ENCODE measurements at places on chromosomes 3 and 15. TPM values are rescaled to one million over a fixed set of nuclear protein-coding genes. Genes with fewer than 3 reads are reported as not detected.

The PLSCR2 gene
- polyA plus RNA-seq: not detected

The GABRR3 gene
- not detected for polyA plus RNA-seq

The SNX22 gene
- polyA plus RNA-seq: not detected

The OR5K2 gene
- not detected for polyA plus RNA-seq

The STRC gene
- polyA plus RNA-seq: not detected

The GOLGA6D gene
- polyA plus RNA-seq: not detected

The EPHB1 gene
- 0.41 TPM for polyA plus RNA-seq

The AGBL1 gene
- not detected for polyA plus RNA-seq

The DLG1 gene
- 47.7 TPM for polyA plus RNA-seq

The CLDN16 gene
- polyA plus RNA-seq: 0.08 TPM

The CCR4 gene
- not detected for polyA plus RNA-seq

The CELF6 gene
- polyA plus RNA-seq: not detected

The GAP43 gene
- 2.1 TPM for polyA plus RNA-seq

The P2RY14 gene
- 0.26 TPM for polyA plus RNA-seq

The CP gene
- 0.03 TPM for polyA plus RNA-seq

The TGM5 gene
- 0.03 TPM for polyA plus RNA-seq

The CLK3 gene
- polyA plus RNA-seq: 39.9 TPM

The RFTN1 gene
- polyA plus RNA-seq: 36.2 TPM

The DYNC1LI1 gene
- 58.3 TPM for polyA plus RNA-seq

The ACP3 gene
- polyA plus RNA-seq: 25.3 TPM

The ZNF502 gene
- 4.2 TPM for polyA plus RNA-seq

The ACAN gene
- polyA plus RNA-seq: 3.0 TPM

The LAMB2 gene
- 375 TPM for polyA plus RNA-seq

The KLF15 gene
- 0.15 TPM for polyA plus RNA-seq

The ALPK3 gene
- polyA plus RNA-seq: 0.07 TPM

The ROBO1 gene
- polyA plus RNA-seq: 53.8 TPM

The SNX4 gene
- polyA plus RNA-seq: 15.9 TPM

The MAGEL2 gene
- polyA plus RNA-seq: not detected

The GOLGA6A gene
- not detected for polyA plus RNA-seq

The SLC28A1 gene
- polyA plus RNA-seq: not detected

The SPINK8 gene
- not detected for polyA plus RNA-seq

The BNC1 gene
- polyA plus RNA-seq: 5.7 TPM

The IL16 gene
- polyA plus RNA-seq: 0.96 TPM

The CACNA2D2 gene
- 0.02 TPM for polyA plus RNA-seq

The KCNH8 gene
- not detected for polyA plus RNA-seq

The SYNPR gene
- not detected for polyA plus RNA-seq

The HMCES gene
- 22.6 TPM for polyA plus RNA-seq

The SNTN gene
- polyA plus RNA-seq: not detected

The SLC12A1 gene
- polyA plus RNA-seq: not detected

The WDR93 gene
- polyA plus RNA-seq: not detected

The GREM1 gene
- 489 TPM for polyA plus RNA-seq

The SLC9C1 gene
- not detected for polyA plus RNA-seq

The FILIP1L gene
- polyA plus RNA-seq: 64.5 TPM

The COL8A1 gene
- 108 TPM for polyA plus RNA-seq

Measured in fibroblast of lung (primary cell).